ENCODE measurements at places on chromosomes 11 and 22. TPM values are rescaled to one million over a fixed set of nuclear protein-coding genes. Genes with fewer than 3 reads are reported as not detected.
A peak's percentile ranks its signal among the peaks of the same experiment; 100 is the strongest.

GRCh38 chr22:32204040-32204855, 625 bp downstream of the RFPL2 start:
- no peak for DNase-seq

DNA sequence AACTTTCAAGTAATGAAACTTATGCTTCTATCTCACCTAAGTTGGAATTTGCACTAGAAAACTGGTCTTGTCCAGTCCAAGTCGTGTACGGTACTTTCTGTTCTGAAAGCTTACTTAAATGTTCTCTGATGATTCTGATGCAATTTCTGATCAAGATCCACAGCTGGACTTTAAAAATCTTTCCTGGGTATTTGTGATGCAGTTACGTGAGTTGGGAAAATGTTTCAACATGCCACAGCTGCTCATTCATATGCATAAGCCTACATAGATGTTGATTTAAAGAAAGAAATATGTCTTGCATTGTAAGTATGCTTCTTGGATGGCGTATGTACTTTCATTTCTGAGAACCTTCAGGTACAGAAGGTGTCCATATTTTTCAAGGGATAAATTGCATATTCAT, 493.7 kb upstream of the CCDC90B start:
- no peak for DNase-seq

CASTOR1 gene
- total RNA-seq, result 9.6 TPM

DNA sequence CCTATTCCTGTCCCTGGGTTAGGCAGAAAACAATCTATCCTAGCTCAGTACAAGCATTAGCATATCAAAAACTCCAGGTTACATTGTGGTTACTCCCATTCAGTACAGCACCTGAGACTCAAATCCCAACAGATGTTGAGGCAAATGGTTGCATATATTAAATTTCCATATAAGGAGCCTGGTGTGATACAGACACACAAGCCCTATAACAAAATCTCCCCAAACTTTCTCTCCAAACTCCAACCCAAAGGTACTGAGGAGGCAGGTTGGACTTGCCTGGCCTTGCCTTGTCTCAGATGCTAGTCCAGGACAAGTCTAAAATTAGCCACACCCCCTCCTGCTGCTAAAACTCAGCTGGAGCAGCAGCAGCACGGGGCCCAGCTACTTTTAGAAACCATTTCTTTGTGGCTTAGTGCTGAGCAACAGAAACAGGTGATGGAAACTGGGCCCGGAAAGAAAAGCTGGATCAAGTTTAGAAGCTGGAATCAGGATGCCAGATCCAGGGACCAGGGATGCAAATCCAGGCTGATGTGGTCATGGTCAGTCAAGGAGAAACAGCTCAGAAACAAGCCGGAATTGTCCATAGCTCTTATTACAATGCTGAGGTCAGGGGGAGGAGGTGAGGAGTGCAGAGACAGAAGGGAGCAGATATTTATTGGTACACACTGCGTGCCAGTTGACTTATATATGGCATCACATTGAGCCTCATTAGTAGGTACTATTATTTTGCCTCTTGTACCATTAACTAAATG, 73.7 kb upstream of the AMOTL1 start:
- no peak for DNase-seq

LSP1 gene
- total RNA-seq, result 2.4 TPM

- DNase-seq, result no peak
These were observed 43.8 kb downstream of the BMAL1 start for GRCh38 chr11:13321431-13321830.

FXYD2 gene
- total RNA-seq, result not detected

- DNase-seq, result no peak
These were observed 3.4 kb downstream of the C11orf71 start for GRCh38 chr11:114396916-114397315.

- DNase-seq, result no peak
These were observed 10.6 kb downstream of the LRRC75B start for GRCh38 chr22:24582056-24582814.

GRCh38 chr22:35197071-35197470, 60.2 kb upstream of the HMGXB4 start:
- DNase-seq, result no peak

- peak; percentile 8 for DNase-seq
These were observed 22.5 kb downstream of the CLPB start for GRCh38 chr11:72411623-72412419.

POU2AF2 gene
- not detected for total RNA-seq

GRCh38 chr11:118124929-118125535, 27.6 kb downstream of the SCN4B start:
- no peak for DNase-seq

GRCh38 chr11:58647141-58647699, 24.8 kb downstream of the CNTF start:
- DNase-seq, result peak; percentile 84

TM7SF2 gene
- total RNA-seq, result 6.0 TPM

GRCh38 chr11:30735946-30736345, 149.8 kb upstream of the MPPED2 start:
- no peak for DNase-seq

TSSK2 gene
- not detected for total RNA-seq

MAPK8IP2 gene
- total RNA-seq, result 0.39 TPM

JAML gene
- total RNA-seq, result not detected

- no peak for DNase-seq
These were observed 30.3 kb downstream of the VSTM5 start for GRCh38 chr11:93819966-93820695.

All from RPMI7951 (cell line).